ENCODE measurements at places on chromosomes 6 and 20. TPM values are rescaled to one million over a fixed set of nuclear protein-coding genes. Genes with fewer than 3 reads are reported as not detected.

The THBS2 gene
- total RNA-seq: not detected

The PACRG gene
- total RNA-seq: not detected

The GTSF1L gene
- total RNA-seq: not detected

The PAX1 gene
- total RNA-seq: 0.09 TPM

The E2F1 gene
- total RNA-seq: 31.7 TPM

The GPR63 gene
- total RNA-seq: 0.26 TPM

The ELOVL2 gene
- total RNA-seq: 3.6 TPM

The TAGAP gene
- not detected for total RNA-seq
